Upper lobe of right lung (tissue), 1 donor: ENCODE measurements at places on chromosomes 13 and 19. TPM values are rescaled to one million over a fixed set of nuclear protein-coding genes. Genes with fewer than 3 reads are reported as not detected.

DNA sequence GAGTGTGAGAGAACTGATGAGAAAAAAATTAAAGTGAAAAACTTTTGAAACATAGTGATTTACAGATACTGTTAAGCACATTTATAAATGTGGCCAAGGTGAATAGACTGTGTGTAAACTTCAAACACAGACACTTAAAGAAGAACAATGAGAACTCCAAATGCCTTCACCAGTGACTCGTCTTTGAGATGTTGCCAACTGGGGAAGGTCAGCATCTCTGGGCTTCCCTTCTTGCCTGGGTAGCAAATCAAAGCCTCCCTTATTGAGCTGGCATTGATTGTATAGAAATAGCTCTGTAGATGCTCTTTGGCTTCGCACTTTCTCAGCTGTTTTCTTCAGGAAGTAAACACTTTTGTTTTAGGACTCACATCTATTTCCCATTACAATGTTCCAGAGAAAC is 177.3 kb upstream of the SGCG start:
- DNase-seq: no peak

GRCh38 chr19:18488838-18489626 is 32.8 kb downstream of the ELL start:
- DNase-seq: no peak

- DNase-seq: peak; percentile 85
Observed at GRCh38 chr19:41373993-41374392, 2.3 kb upstream of the TMEM91 start.

GRCh38 chr19:5251096-5252065 is 89.2 kb downstream of the PTPRS start:
- no peak for DNase-seq

GRCh38 chr19:6032827-6033226 is 54.9 kb upstream of the RANBP3 start:
- peak; percentile 33 for DNase-seq

DNA sequence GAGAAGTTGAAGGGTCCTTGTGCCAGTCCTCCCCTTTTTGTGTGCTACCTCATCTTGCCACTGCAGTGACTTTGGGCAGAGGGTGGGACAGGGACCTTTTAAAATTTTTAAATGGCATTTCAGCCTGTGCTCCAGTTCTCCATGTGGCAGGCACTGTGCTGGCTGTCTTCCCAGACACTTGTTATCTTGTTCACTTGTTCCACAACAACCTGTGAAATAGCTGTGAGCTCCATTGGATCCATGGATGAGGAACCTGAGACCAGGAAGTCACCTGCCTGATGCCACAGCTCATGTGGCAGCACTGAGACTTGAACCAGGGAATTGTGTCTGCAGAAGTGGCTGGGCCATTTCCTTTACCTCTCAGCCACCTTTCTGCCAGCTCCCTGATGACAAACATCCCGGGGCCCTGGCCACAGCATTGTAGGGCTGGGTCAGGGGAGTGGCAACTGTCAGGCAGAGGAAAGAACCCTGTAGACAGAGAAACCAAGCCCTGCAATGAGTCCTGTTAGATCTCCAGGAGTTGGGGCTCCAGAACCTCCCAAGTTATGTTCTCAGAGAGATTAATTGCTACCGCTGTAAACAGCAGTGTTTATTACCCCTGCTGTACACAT is 6.4 kb downstream of the EGLN2 start:
- no peak for DNase-seq

The GPR12 gene
- total RNA-seq: not detected

The SHD gene
- not detected for total RNA-seq

The PROZ gene
- total RNA-seq: not detected
